Fibroblast of skin of left biceps (primary cell): ENCODE measurements at places on chromosomes 1 and 21.

- DNase-seq = no peak
Observed at GRCh38 chr1:211595419-211595818, 16.5 kb upstream of the SLC30A1 start.

DNA sequence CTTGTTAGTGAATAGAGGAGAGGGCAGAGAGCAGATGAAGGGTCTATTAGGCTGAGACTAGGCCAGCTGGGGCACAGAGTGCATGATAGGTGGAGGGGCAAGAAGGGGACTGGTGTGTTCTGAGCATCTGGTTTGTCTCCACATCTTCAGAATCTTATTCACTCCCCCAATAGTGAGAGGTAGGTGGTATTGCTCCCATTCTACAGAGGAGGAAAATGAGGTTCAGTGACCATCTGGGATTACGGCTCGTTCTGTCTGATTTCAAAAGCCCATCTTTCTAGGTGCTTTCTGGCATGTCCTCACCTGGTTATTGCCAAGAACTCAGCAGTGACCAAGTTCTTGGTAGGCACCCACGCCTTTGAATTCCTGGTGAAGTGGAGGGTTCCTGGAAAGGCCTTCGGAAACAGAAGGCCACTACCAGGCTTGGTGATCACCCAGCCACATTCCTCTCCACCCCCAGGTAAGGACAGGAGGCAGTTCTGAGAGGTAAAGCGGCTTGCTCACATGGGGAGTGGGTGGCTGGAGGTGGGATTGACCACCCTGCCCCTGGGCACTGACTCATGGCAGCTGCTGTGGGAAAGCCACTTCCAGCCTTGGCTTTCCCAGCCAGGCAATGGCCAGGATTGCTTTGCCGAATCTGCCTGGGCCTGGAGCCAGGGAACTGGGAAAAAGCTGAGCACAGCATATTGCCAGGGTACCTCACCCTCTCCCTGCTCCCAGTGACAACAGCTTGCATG is 18.8 kb upstream of the CITED4 start:
- DNase-seq = no peak

GRCh38 chr1:103307751-103308150 is 199.4 kb upstream of the COL11A1 start:
- no peak for DNase-seq

DNA sequence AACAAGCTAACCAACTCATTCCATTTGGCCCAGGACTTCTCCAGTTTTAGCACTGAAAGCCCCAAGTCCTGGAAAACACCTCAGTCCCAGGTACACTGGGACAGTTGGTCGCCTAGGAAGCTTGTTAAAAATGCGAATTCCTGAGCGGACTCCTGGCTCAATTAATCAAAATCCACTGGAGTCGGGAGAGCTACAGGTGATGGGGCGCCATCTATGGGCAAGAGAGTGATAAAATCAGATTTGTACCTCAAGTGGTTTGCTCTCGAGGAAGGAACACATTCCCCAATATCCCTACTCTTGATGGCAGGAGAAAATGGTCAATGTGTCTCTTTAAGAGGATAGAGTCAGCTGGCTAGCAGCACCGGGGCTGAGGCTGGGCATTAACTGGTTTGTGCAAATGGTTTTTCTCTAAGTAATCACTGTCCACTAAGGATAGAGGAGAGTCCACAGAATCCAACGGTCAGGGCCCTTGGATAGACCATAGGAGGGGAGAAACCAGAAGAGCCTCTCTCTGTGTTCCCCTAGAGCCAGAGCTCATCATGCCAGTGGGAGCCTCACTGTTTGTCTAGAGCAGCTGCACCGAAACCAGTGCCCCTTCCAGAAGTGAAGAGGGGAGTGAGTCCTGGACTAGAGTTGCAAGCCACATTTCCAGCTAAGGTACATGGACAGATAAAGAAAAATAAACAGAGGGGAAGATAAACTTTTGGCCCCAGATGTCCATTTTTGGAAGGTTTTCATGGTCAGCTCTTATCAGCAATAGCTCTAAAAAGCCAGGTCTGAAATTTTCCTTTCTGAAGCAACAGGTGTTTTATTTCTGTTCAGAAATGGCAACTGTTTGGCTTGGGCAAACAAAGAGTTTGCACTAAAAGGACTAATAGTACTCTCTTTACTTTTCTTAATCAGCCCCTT is 148.5 kb downstream of the TENT5C start:
- DNase-seq = peak; percentile 13

GRCh38 chr1:31122101-31122735 is 56.7 kb upstream of the PUM1 start:
- no peak for DNase-seq

- DNase-seq = no peak
Observed at GRCh38 chr1:87712261-87713010, 383.8 kb downstream of the LMO4 start.

DNA sequence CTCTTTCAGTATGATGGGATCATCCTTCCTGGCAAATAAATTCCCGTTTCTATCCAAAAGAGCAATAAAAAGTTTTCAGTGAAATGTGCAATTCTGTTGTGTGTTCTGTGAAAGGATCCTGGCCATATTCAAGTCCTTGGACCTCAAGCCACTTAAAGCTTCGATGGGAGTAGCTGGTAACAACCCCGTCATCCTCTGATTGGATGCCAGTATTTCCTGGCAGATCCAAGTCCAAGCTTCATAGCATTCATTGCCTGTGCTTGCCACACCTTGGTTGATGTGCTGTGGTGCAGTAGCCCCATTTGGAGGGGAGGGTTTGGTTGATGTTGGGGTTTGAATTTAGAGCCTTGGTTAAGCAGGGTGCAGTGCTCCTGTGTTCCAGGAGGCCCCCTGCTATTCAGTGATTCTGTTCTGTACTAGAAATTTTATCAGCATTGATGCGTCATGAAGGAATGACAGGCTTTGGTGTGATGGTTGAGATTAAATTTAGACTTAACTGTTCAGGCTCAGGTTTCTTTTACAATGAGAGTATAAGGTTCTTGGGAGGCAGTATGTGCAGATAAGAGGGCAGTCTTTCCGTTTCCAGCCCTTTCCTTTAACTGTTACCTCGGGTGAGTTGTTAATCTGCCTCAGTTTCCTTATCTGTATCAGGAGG is 4.9 kb downstream of the RPL11 start:
- no peak for DNase-seq

DNA sequence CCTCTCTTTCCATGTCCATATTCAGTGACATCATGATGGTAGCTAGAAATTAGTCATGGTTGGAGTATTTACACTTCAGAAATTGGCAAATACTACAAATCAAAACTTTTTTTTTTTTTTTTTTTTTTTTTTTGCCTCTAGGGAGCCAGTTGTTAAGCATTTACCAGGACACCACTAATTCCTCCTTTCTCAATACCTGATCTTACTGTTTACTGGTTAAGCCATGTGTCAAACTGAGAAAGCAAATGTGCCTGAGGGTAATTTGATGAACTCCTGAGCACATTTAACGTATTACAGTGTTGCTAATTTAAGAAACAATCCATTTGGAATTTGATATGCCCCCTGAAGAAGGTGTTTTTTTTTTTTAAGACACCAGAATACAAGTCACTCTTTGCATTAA is 94.4 kb downstream of the DNM3 start:
- DNase-seq = no peak

- no peak for DNase-seq
Observed at GRCh38 chr21:36288651-36289243, 31.2 kb upstream of the MORC3 start.

DNA sequence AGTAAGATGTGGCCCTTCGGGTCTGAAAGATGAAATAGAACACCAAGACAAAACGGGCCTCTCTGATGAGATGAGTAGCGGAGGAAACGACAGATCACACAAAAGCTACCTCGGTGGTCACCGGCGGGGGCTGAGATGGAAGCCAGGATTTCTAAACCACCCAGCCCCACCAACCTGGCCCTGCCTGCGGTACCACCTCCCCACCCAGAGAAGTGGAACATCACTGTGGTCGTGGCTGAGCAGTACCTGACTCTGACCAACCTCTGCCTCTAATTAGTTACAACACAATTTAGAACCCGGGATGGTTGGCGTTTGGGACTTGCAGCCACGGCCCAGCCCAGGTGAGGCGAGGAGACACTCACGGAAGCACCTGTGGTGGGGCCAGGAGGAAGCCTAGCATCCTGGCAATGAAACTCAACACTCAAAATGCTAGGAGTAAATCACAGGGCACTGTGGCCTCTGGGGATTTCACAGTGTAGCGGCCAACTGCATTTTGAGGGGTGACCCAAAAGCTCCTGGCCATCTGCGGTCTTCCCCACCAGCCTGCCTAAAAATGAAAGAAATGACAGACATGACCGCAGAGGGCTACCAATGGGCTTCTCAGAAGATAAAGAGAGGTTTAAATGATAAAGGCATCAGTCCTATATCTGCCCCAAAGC is 73.4 kb downstream of the ITPKB start:
- DNase-seq = no peak

DNA sequence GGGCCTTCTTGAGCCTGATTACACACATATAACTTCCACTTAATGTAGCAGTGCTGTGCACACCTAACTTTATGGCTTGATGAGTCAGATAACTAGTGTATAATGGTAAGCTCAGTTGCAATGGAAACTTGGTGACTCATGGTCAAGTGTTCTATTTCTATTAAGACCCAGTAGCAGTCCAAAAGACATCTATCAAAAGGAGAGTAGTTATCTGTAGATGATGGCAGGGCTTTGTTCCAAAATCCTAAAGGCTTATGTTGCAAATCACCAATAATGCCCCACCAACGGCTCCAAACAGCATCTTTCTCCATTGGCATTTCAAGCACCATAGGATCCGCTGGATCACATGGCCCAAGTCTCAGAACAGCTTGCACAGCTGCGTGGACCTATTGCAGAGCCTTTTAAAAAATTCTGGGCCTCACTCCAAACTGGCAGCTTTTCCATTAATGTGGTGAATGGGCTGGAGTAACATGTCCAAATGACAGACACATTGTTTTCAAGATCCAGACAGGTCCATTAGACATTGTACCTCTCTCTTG is 566.8 kb upstream of the USP24 start:
- DNase-seq = peak; percentile 43

DNA sequence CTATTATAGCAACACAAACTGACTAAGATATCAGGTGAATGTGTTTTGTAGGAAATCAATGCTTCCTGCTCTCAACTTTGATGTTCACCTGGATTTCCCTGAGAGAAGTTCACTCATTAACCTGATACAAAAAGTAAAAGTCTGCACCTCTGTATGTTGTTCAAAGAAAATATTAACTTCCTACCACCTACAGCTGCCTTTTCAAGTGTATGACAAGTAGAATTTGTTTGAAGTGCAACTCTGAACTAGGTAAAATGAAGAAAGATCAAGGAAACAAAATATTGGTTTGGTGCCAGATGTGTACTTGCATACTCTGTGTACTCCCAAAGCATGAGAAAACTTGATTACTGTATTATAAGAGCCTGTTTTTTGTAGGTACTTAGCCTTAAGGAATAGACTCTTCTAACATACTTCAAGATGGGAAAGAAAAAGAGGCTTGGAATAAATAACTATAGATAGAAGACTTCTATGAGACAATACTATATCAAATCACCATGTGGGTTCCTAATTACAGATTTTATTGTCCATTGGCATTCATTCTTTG is 193.4 kb downstream of the APP start:
- no peak for DNase-seq

DNA sequence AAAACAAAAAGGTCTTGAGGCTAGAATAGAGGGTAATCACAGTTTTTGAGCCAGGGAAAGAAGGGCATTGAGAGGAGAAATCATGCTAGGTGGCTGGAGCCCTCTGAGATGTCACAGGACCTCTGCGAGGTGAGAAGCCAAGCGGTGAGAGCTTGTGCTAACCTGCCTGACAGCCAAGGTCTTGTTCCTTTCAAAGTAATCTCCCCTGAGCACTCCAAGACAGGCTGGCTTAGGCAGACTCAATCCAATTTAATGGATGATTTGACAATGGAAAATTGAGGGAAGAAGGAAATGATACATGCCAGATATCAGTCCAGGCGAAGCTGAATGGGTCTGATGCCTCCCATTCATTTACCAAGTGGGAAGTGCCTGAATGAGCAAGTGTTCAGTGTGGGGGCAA is 311.9 kb upstream of the PTBP2 start:
- no peak for DNase-seq
